GM03348 (cell line): ENCODE measurements at places on chromosomes 5 and 9.

GRCh38 chr9:3359048-3359692 lies 166.6 kb downstream of the RFX3 start:
- no peak for DNase-seq

DNA sequence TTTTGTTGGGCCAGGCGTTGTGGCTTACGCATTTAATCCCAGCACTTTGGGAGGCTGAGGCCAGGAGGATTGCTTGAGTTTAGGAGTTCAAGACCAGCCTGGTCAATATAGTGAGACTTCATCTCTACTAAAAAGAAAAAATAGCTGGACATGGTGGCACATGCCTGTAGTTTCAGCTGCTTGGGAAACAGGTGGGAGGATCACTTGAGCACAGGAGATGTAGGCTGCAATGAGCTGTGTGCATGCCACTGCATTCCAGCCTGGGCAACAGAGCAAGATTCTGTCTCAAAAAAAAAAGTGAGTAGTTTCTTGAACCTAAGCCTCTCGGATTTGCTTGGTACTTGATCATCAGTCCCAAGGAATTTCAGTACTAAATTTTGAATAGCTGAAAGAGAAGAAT lies 26.9 kb downstream of the G3BP1 start:
- DNase-seq: no peak

DNA sequence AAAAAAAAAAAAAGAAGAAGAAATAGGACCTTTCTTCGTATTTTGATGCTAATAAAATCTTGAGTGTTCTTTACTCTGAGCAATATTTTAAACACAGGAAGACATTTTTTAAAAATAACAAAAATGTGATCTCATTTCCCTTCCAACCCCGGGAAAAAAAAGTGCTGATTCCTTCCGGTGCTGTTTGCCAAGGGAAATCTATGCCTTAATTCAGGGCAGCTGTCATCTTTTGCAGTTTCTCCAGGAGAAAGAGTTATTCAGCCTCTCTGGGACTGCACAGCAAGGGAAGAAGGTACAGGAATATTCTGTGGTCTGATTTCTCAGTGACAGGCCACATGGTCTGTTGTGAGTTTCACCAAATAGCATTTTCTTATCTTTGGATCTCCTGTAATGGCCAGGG lies 291.9 kb upstream of the IRX1 start:
- no peak for DNase-seq

DNA sequence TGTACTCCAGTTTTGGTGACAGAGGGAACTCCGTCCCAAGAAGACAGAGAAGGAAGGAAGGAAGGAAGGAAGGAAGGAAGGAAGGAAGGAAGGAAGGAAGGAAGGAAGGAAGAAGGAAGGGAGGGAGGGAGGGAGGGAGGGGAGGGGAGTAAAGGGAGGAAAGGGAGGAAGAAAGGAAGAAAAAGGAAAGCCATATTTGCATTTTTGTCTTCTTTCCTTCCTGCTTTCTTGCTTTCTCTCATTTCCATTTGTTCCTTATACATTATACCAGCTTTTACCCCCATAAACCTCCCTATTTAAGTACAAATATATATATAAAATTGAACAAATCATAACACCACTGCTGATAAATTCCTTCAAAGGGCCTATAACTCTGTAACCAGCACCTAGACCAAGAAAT lies 151.8 kb downstream of the SMC2 start:
- DNase-seq: no peak

GRCh38 chr5:34061993-34062392 lies 19.0 kb upstream of the C1QTNF3 start:
- DNase-seq: no peak

DNA sequence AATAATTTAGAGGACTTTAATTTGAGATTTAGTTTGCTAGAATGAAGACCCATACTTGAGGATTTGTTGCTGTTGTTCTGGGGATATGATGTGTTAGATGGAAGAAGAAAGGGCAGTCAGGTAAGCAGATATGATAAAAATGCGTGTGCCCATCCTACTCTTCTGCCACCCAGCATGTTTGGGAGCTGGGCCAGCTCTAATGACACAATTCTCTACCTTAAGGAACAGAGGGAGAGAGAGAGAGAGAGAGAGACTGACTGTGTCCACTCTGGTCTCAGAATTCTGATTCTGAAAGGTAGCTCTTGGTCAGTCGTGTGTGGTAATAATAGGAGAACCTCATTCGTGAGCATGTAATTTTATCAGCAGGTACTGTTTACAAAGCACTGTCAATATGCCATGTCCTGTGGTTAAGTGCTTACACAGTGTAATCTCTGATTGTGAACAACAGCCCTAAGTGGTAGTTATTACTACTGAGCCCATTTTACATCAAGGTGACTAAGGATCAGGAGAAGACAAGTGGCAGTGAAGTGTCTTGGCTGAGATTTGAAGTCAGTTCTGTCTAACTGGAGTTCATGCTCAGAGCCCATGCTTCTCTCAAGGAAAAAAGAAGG lies 307.4 kb upstream of the SEMA6A start:
- no peak for DNase-seq

DNA sequence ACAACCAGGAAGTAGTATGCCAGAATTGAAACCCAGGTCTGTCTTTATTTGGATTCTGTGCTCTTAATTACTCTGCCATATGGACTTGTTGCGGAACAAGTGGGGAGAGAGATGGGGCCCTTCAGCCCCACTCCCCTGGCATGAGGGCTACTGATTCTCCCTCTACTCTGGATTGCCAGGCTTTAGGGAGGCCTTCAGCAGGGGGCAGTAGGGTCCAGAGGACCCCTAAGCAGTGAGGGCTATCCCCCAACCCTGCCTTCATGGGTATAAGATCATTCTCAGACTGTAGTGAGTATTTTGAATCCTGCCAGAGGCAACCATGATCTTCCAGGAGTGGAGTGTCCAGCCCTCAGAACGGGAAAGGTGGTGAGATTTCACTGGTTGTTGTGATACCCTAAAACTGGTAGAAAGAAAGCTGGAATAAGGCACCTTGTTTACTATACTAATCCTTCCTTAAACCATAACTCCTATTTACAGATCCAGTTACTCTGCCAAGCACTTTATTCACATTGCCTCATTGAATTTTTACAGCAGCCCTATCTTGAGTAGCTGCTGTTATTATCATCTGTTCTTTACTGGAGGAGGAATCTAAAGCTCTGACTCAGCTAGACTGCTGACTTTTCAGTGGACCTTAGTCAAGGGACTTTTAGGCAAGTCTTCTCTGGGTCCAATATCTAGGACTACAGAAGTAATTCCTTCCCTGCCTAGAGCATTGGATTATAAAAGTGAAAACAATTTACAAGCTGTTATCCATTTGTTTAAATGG lies 31.3 kb upstream of the LARP1 start:
- peak; percentile 62 for DNase-seq

GRCh38 chr5:175823731-175824525 lies 47.5 kb upstream of the CPLX2 start:
- DNase-seq: no peak

GRCh38 chr5:86977190-86977589 lies 290.5 kb upstream of the RASA1 start:
- peak; percentile 19 for DNase-seq

DNA sequence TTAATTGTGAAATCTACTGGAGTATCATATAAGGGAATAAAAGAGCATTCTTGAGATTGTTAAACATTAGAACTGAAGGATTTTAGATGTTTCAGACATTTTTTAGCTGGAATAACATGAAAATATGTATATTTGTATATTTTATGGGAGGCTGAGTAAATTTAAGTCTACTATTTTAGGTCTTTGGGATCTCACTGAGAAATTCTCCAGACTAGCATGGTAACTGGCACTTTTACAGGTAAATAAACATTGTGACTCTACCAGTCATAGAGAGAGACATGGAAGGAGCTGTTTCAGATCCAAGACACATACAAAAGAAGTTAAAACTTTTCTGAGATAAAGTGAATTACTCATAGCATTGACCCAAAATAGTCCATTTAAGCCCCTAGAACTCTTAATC lies 59.4 kb downstream of the NDUFAF2 start:
- no peak for DNase-seq

GRCh38 chr5:14077501-14077900 lies 65.6 kb upstream of the TRIO start:
- DNase-seq: no peak

DNA sequence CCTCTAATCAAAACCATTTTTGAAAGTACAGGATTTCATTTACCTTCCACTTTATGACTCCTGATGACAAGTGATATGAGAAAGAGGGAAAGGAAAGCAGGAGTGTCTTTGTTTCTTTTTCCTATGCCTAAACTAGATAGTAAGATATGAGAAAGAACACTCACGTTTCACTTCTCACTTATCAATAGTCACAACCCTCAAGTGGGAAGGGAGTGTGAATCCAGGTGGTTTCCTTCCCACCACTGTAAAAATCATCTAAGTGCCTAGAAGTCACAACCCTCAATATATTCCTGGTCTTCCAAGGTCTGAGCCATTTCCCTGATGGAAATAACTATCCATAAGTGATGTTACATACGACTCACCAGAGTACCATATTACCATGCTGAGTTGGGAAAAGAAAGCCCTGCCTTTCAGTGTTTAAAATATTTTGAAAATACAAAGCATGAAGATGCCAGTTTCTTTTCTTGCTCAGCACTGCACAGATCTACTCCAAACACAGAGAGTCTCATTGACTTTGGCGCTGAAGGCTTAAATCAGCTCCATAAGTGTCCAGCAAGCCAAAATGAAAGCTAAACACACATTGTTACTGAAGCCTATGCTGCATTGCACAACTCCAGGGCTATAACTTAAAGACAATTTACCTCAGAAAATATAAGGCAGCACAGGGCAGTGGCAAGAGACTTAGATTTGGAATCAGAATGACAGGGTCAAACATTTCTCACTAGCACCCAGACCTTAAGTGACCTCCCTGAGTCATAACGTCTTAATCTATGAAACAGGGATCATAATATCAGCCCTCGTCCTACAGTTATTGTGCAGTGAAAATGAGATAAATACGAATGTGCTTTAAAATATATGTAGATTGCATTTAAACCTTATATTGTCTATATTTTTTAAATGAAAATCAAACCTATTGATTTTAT lies 301.2 kb downstream of the KIAA0825 start:
- no peak for DNase-seq

GRCh38 chr5:132087661-132088060 lies 14.1 kb downstream of the CSF2 start:
- no peak for DNase-seq

DNA sequence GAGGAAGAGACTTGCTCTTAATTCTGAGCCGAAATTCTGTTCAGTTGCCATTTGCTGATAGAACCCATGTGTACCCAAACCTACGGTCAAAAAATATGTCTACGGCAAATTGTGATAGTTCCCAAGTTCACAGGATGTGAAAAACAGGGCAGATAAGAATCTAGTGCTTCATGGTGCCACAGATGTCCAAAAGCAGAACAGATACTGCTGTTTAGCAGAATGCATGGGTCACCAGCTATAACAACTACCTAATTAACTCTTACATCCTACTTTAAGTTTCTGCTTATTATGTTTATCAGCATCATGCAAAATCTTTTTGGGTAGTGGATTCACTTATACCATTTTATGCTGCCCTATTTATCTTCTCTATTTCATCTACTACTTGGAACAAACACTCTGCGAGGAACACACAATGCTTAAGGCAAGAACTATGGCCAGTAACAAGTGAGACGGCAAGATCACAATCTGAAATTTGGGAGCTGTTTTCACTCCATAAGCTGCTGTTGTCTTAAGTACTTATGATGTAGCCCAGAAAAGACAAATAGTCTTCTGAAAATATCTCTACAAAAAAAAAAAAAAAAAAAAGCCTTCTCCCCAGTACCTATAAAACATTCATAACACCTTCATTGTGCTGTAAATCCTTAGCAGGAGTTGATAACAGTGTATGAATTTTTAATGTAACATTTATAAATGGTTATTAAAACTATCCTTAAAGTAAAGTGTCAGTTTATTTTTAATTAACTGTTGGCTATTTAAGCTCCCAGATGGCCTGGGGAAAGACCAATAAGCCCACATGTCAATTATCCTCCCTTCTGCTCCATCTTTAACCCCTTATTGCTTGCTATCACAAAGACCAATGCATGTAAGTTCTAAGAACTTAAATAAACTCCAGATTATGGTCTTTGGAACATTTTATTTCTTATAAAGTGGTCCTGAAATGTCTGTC lies 232.3 kb downstream of the TLR4 start:
- no peak for DNase-seq

DNA sequence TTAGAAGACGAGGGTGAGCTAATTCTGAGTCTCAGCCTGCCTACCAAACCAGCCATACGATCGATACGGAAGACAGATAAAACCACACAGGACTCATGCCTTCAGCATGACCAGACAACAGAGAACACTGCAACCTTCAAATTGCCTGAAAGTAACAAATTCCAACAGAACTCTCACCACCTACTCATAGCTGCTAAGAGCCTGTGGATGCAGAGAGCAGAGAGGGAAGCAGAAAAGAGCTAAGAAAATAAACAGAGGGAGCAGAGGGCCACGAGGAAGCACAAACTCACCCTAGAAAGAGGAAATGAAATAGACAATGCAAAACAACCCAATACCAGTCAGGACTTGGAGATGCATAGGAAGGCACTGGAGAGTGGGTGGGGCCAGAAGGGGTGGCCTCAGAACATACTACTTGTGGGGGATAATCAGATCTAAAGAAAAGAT lies 86.7 kb upstream of the TAS2R1 start:
- peak; percentile 66 for DNase-seq

GRCh38 chr5:56696900-56697299 lies 118.4 kb upstream of the MAP3K1 start:
- DNase-seq: no peak

DNA sequence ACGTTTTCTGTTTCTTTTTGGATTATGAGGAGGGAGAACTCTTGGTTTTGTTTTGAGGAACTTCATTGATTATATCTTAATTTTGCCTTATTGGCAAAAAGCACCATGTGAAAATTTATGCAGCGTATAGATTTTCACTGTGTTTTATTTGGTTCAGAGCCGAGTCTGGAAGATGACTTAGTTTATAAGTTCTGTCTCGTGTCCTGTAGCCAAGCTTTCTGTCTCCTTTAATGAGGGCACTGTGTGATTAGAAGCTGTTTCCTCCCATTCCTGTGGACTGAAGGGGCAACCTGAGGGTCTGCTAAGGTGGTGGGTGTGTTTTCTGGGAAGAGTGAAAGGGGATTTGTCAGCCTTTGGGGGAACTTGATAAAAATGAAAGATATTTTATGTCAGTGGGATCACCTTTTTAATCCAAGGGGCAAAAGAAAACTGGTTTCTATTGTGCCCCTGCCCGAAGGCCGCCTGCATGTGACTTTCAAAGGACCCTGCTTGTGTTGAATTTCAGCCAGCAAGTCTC lies 262.1 kb downstream of the FANCC start:
- DNase-seq: no peak

GRCh38 chr5:139979943-139980342 lies 63.2 kb downstream of the NRG2 start:
- no peak for DNase-seq

- peak; percentile 56 for DNase-seq
Observed at GRCh38 chr5:74378464-74378863, 262.1 kb downstream of the ENC1 start.

- DNase-seq: no peak
Observed at GRCh38 chr5:3023656-3024055, 272.2 kb upstream of the IRX2 start.

DNA sequence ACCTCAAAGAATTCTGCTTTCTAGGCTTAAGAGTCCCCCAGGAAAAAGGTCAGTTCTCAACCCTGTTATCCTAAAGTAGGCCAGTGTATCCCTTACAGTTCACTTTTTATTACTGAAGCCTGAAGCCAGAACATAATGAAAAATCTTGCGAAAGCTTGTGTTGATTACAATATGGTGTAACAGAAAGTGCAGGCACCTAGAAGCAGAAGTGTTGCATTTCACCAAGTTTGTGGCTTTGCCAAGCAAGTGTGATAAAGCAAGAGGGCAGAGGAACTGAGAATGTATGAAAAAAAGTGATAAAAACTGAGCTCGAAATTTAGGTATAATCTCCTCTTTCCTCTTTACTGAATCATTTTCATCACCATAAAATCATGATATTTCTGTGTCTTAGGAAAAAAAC lies 26.2 kb downstream of the AGTPBP1 start:
- DNase-seq: no peak
